ENCODE measurements at places on chromosomes 7 and 10. TPM values are rescaled to one million over a fixed set of nuclear protein-coding genes. Genes with fewer than 3 reads are reported as not detected.

ACADSB gene
- total RNA-seq: 13.6 TPM

DNA sequence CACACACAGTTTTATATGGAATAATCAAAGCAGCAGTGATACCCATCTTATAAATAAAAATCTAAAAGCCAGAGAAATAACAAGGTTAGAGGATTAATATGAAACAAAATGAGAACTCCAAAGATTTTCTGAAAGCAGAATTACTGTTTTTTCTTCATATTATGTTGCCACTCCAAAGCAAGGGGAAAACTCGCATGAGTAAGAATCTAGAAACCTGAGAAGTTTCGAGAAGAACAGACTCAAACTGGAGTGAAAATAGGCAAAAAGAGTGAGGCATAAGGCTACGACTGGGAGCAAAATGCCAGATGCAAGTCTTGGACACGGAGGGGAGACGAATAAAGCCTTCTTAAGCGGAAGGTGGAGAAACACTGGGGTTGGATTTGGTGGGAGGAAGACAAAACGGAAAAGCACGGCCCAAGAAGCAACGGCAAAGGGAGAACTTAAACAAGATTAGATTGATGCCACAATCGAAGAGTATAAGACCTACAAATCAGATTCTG lies 923 bp downstream of the TNPO3 start:
- no peak for DNase-seq

GRCh38 chr7:70771451-70771850 lies 360.5 kb upstream of the GALNT17 start:
- no peak for DNase-seq

STOX1 gene
- total RNA-seq: 3.2 TPM

DNA sequence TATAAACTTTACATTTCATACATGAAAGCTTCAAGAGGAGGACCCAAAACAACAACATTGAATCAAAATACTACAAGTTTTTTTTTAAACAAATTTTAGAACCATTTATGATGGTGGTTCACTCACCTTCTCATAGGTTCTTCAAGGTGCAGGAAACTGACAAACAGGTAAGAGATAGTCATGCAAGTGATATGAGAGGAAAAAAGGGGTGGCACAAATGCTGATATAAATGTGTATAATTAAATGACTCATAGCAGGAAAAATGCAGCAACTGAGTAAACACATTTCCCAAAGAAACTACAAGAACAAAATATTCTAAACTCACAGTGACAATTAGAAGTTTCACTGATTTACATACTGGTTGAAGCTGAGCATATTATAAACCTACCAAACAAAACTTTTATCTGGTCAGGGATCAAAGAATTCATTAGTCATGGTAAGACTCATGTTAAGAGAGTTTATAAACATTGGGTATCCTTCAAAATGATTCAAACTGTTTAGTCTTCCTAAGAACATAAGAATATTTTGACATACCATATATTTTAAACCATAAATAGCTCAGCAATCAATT lies 14.1 kb downstream of the ZWINT start:
- no peak for DNase-seq

DNA sequence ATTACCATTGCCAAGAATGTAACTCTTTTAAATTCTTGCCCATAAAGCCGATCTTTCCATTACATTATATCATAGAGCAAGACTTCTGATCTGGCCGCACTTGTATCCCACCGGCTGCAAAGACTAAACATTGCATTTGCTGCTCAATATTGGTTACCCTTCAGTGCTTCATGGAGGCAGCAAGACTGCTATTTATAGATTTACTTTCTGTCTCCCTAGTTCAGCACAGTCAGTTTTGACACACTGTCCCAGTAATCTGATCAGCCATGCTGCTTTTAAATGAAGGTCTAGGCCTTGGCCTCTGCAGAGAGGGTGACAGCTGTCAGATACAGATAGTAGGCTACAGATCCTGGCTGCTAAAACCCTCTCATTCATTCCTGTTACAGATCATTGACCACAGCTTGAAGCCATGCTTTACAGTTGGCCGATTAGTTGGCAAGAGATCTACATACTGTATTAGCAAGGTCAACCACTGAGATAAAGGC lies 562.6 kb upstream of the GALNT17 start:
- no peak for DNase-seq

- DNase-seq: no peak
These were observed 46.8 kb upstream of the NFE2L3 start for GRCh38 chr7:26105236-26105635.

DNA sequence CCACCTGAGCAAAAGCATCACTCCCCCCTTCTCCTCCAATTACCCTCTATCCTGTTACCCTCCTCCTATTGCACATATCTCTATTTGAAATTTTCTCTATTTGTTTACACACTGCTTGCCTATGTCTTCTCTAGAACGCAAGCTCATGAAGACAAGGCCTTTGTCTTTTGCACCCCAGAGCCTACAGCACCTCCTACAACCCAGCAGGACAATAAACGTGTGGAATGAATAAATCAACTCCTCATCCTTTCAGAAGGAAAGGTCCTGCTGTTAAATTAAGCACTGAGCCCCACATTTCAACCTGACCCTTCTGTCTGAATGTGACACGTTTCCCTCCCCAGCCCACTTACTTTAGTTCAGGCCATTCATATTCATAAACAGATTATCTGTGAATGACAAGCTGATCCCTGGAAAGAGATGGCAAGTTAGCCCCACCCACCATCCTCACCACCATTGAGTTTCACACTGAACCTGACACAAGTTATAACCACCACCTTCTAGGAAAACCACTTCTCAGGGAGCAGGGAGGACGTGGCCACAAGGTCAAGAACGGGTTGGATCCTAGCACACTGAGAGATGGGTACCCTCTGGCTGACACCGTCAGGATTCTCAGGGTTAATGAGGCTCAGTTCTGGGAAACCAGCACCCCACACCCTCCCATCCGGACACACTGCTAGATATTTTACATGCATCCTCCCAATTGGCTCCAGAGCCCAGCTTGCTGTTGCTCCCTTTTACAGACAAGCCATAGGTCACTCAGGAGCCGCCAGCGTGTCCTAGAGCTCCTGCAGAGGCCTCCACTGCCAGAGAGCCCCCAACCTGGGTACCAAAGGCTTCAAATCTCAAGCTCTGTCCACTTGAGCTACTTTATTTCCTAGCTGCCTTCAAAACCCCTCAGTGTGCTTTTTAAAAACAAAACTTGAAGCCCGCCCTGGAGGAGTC lies 934 bp downstream of the PRTFDC1 start:
- no peak for DNase-seq

DNA sequence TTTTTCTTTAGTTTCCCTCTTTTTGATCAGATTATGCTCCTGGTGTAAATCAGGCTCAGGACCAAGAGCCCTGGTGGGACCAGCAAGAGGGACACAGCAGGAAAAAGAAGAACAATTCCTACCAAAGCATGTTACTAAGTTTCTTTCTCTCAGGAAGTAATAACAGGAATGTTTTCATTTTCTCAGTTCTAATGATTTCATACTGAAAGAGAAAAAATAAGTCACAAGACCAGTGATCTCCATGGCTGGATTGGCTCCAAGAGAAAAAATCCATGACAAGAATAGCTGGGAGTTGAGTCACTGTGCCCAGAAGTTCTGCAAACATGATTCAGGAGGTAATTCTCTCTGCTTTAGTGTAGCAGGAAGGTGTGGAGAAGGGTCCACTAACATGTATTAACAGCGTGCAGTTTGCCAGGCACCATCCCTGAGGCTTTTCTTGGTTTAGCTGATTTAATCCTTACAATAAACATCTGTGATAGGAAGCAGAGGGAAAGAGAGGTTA lies 23.8 kb upstream of the IFIT2 start:
- no peak for DNase-seq

DNA sequence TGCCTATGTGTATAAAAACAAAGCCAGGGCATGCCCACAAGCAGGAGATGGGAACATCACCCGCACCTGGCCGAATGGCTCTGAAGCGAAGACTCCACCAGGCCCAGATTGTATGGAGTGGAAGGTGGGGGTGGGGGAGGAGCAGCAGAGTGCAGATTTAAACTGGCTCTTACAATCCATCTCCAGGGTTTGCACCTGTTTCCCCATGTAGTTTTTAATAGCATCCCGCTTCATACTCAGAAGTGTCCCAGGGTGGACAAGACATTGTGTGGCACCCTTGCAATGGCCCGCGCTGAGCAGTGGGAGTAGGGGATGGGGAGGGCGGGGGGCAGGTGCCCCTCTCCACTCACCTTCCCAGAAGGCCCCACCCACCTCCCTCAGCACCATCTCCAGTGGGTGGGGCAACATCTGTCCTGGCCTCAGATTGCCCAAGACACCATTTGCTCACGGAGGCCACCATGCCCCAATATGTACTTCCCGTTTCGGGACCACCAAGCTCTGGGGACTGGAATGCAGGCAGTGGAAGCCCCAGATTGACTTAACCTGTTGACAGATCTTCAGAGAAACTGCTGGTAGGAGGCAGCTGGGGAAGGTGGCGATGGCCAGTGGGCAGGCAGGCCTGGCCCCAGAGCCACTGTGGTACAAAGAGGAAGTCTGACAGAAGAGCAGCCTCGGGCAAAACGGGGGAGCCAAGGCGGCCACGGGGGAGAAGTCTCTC lies 23.0 kb downstream of the VSIR start:
- no peak for DNase-seq

GRCh38 chr7:138374119-138374693 lies 85.9 kb upstream of the TRIM24 start:
- no peak for DNase-seq

DNAH11 gene
- total RNA-seq: 0.32 TPM

DNA sequence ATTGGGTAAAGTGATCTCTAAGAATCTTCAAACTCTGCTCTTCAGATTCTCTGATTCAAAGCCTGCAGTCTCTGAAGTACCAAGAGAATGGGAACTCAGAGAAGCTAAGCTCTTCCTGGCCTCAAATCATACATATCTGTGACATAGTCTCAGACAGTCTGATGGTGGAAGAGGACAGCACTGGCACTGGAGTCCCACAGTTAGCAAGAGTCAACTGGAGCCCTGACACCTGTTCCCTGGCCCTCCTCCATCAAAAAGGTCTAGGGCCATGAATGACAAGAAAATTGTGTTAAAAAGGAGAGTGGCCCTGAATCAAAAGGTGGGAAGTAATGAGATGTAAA lies 37.7 kb downstream of the PRSS2 start:
- no peak for DNase-seq

DNA sequence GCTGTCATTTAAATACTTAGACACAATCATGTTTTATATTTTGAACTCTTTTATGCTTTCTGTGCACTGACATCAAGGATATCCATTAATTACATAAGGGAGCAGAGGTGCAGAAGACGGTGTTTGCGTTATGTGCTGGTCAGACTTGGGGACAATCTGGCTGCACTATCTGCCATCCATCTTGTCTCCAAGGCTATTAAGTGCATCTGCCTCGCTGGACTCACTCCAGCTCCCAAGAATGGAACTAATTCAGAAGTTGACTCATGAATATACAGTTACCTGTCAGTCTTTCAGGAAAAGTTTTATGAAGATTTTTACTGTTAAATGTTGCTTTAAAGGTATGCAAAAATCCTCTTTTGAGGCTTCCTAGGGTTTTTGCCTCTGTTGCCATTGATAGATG lies 391.0 kb downstream of the SUGCT start:
- no peak for DNase-seq

GRCh38 chr10:86651631-86652331 lies 2.6 kb upstream of the OPN4 start:
- DNase-seq: peak; percentile 1

KIF5B gene
- 110 TPM for total RNA-seq

GRCh38 chr7:29163854-29164253 lies 17.5 kb upstream of the CPVL start:
- no peak for DNase-seq

DNA sequence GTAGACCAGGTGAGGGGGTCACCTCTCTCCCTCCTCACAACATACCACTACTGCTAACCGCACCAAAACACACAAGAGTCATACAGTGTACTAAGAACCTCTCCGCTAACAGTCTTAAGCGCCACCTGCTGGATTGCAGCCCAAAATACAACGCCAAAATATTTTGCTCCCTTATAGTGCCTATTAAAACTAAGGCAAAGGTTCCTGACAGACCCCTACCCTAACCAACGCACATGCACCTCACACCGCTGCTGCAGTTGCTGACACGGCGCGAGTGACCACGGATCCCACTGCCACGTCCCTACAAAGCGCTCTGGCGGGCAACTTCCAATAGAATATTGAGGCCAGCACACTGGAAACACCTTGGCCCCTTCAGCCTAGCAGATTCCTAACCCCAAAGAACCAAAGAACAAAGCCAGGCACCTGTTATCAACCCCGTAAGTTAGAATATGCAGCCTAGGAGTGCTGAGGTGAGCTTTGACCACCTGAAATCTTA lies 563.6 kb upstream of the SEMA3D start:
- no peak for DNase-seq

SFTPD gene
- 0.96 TPM for total RNA-seq

ASZ1 gene
- total RNA-seq: not detected
